ENCODE measurements at places on chromosomes 5 and 9. TPM values are rescaled to one million over a fixed set of nuclear protein-coding genes. Genes with fewer than 3 reads are reported as not detected.
A peak's percentile ranks its signal among the peaks of the same experiment; 100 is the strongest.

The BHMT2 gene
- 12.0 TPM for total RNA-seq

GRCh38 chr5:11302663-11303062 lies 541.6 kb upstream of the DAP start:
- no peak overlapping the region for H3K27ac ChIP-seq
- no peaks in the 10 kb centered on the region for H3K27me3 ChIP-seq
- no peaks in the 10 kb centered on the region for H3K36me3 ChIP-seq
- no peaks in the 10 kb centered on the region for H3K4me1 ChIP-seq
- H3K4me3 ChIP-seq, result no peak overlapping the region
- DNase-seq, result no peak

DNA sequence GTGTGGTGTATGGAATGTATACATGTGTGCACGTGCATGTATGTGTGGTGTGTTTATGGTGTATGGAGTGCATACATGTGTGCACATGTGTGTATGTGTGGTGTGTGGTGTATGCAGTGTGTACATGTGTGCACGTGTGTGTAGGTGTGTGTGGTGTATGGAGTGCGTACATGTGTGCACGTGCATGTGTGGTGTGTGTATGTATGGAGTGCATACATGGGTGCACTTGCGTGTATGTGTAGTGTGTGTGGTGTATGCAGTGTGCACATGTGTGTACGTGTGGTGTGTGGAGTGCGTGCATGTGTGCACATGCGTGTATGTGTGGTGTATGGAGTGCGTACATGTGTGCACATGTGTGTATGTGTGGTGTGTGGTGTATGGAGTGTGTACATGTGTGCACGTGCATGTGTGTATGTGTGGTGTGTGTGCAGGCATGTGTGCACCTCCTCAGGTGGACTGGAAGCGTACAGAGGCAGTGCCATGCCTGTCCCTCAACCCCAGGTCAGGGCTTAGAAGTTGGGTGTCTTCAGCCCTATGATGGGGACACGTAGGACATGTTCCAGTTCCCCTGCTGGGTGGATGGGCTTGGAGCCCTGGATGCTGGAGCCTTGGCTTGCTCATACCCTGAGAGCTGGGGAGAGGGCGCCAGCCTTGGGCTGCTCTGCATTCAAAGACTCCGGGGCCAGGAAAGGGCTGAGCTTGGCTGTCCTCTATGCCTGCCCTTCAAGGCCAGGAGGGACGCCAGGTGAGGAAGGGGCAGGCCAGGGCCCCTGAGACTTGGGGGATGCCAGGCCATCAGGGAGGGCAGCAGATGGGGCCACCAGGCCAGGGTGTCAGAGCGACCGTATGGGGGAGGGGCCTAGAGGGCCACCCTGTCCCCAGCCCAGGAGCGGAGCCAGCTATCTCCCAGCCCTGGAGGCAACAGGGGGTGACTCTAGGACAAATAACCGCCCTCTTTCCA lies 12.2 kb downstream of the MYMK start:
- peak; percentile 38 for DNase-seq
- peaks cover 6% of the 10 kb centered on the region for H3K27me3 ChIP-seq
- H3K4me1 ChIP-seq, result no peaks in the 10 kb centered on the region
- no peak overlapping the region for H3K27ac ChIP-seq

The CSF2 gene
- total RNA-seq, result not detected

- DNase-seq, result no peak
- peaks cover 13% of the 10 kb centered on the region for H3K27me3 ChIP-seq
- H3K27ac ChIP-seq, result no peak overlapping the region
Observed at GRCh38 chr5:144196612-144197011, 25.9 kb downstream of the KCTD16 start.

- DNase-seq, result no peak
- no peak overlapping the region for H3K27ac ChIP-seq
- no peaks in the 10 kb centered on the region for H3K4me1 ChIP-seq
- no peaks in the 10 kb centered on the region for H3K27me3 ChIP-seq
- no peaks in the 10 kb centered on the region for H3K36me3 ChIP-seq
Observed at GRCh38 chr9:125904155-125904851, 157.1 kb downstream of the PBX3 start.

The SAPCD2 gene
- total RNA-seq, result 0.10 TPM

The FRMPD1 gene
- 6.1 TPM for total RNA-seq

- H3K4me1 ChIP-seq, result no peaks in the 10 kb centered on the region
- no peaks in the 10 kb centered on the region for H3K36me3 ChIP-seq
- no peak for DNase-seq
- no peak overlapping the region for H3K4me3 ChIP-seq
- H3K27ac ChIP-seq, result no peak overlapping the region
Observed at GRCh38 chr5:100779669-100780375, 123.3 kb downstream of the ST8SIA4 start.

GRCh38 chr5:160118349-160119141 lies 705 bp downstream of the PWWP2A start:
- no peaks in the 10 kb centered on the region for H3K27me3 ChIP-seq
- peak overlapping the region; percentile 91 for H3K27ac ChIP-seq
- peaks cover 11% of the 10 kb centered on the region for H3K4me1 ChIP-seq
- peak; percentile 74 for DNase-seq
- no peaks in the 10 kb centered on the region for H3K36me3 ChIP-seq
- H3K4me3 ChIP-seq, result peak overlapping the region; percentile 82

DNA sequence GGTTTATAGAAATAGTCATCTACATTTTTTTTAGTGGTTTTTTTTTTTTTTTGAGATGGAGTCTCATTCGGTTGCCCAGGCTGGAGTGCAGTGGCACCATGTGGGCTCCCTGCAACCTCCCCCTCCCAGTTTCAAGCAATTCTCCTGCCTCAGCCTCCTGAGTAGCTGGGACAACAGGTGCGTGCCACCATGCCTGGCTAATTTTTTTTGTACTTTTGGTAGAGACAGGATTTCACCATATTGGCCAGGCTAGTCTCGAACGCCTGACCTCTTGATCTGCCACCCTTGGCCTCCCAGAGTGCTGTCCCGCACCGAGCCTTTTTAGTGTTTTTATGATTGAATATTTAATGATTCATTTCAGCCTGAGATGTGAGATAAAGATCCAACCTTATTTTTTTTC lies 27.3 kb downstream of the ANKRD33B start:
- no peaks in the 10 kb centered on the region for H3K27me3 ChIP-seq
- no peak overlapping the region for H3K4me3 ChIP-seq
- no peak for DNase-seq
- peaks cover 27% of the 10 kb centered on the region for H3K4me1 ChIP-seq
- H3K27ac ChIP-seq, result peak overlapping the region; percentile 50

The AGXT2 gene
- total RNA-seq, result not detected

- no peaks in the 10 kb centered on the region for H3K36me3 ChIP-seq
- no peaks in the 10 kb centered on the region for H3K4me1 ChIP-seq
- no peak overlapping the region for H3K27ac ChIP-seq
- H3K4me3 ChIP-seq, result no peak overlapping the region
Observed at GRCh38 chr5:80041527-80041926, 6.4 kb downstream of the THBS4 start.

The LECT2 gene
- not detected for total RNA-seq

DNA sequence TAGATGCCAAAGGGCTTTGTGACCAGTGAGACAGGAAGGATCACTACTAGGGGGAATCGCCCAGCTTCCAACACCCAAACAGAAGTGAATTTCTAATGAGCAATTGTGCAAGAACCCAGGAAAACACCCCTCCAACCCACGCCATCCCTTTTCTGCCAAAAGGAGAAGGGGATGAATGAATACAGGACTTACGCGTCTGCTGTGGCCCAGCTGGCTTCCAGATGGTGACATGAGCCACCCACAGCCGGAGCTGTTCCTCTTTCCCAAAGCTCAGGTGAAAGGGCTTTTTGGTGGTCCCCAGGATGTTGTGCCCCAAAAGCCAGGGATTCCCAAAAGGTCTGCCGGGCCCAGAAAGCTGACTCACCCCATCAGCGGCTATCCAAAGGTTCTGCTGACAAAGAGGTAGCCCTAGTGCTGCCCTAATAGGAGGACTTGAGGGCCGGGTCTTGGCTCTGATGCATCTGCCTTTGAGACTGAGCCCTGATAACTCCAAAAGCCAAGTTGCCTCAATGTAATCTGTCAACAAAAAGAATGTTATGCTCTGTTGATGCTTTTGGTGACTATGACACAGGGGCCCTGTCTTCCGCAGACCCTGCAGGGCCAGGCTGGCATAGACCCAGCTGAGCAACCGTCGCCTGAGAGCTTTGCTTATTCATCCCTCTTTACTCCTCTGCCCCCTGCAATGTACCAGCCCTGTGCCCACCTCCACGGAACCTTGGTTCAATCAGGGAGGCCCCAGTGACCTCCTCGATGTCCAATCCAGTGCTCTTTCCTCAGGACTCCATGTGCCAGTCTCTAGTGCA lies 14.5 kb downstream of the GSN start:
- no peaks in the 10 kb centered on the region for H3K36me3 ChIP-seq
- peaks cover 85% of the 10 kb centered on the region for H3K4me1 ChIP-seq
- DNase-seq, result peak; percentile 79
- peak overlapping the region; percentile 96 for H3K27ac ChIP-seq

- no peak overlapping the region for H3K4me3 ChIP-seq
- DNase-seq, result no peak
- H3K27me3 ChIP-seq, result no peaks in the 10 kb centered on the region
- H3K27ac ChIP-seq, result no peak overlapping the region
Observed at GRCh38 chr5:92003806-92004205, 620.7 kb upstream of the ARRDC3 start.

DNA sequence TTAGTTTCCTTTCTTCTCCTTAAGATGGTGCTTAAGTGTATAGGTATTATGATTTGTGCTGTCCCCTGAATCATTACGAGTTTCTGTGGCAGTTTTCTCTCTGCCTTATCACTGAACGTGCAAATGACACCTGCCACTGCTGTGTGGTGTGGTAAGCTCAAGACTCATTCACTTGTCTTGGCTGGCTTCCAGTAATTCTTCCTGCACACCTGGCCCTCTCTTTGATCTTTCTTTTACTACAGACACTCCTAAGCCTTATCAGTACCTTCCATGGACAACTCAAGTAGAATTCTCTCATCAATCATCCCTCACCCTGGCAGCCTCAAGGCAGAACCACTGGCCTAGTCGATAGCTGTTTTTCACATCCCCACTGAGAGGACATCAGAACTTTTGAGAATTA lies 82.6 kb upstream of the ADAMTS19 start:
- no peaks in the 10 kb centered on the region for H3K27me3 ChIP-seq
- no peak for DNase-seq
- H3K4me3 ChIP-seq, result no peak overlapping the region
- no peaks in the 10 kb centered on the region for H3K4me1 ChIP-seq

DNA sequence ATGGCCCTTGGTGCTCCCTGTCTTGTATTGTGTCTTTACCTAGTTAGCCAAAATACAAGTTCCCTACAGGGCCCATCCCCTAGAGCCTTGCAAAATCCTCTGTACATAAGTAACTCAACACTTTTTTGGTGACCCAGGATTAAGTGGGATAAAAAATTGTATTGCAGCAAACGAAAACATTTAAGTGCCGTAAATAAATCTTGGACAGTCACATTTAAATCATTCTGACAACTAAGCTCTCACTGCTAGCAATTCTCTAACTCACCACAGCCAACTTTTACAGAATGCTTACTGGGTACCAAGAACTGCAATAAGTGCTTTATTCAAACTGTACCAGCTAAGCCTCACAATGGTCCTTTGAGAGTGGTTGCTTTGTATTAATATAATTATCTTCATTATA lies 56.6 kb downstream of the GNAQ start:
- H3K36me3 ChIP-seq, result no peaks in the 10 kb centered on the region
- H3K27ac ChIP-seq, result no peak overlapping the region
- no peak overlapping the region for H3K4me3 ChIP-seq
- no peaks in the 10 kb centered on the region for H3K27me3 ChIP-seq

GRCh38 chr5:173781432-173781815 lies 106.7 kb upstream of the CPEB4 start:
- H3K36me3 ChIP-seq, result no peaks in the 10 kb centered on the region
- H3K27ac ChIP-seq, result peak overlapping the region; percentile 72
- DNase-seq, result no peak
- no peaks in the 10 kb centered on the region for H3K27me3 ChIP-seq
- H3K4me1 ChIP-seq, result peaks cover 24% of the 10 kb centered on the region

- H3K4me3 ChIP-seq, result peak overlapping the region; percentile 87
- H3K27me3 ChIP-seq, result no peaks in the 10 kb centered on the region
Observed at GRCh38 chr9:95508242-95508967, 8.4 kb downstream of the PTCH1 start.

The FOXD4 gene
- total RNA-seq, result 0.14 TPM

The MYMK gene
- not detected for total RNA-seq

DNA sequence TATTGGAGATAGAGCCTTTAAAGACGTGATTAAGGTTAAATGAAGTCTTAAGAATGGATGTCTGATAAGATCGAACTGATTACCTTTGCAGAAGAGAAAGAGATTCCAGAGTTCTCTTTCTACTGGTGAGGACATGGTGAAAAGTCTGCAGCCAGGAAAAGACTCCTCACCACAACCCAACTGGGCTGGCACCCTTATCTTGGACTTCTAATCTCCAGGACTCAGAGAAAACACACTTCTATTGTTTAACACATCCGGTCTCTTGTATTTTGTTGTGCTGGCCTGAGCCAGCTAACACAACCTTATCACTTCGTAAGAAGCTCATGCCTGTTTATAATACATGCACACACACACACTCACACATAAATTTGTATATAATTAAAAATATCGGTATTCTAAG lies 489.1 kb downstream of the PRDM9 start:
- no peaks in the 10 kb centered on the region for H3K27me3 ChIP-seq
- H3K4me3 ChIP-seq, result no peak overlapping the region
- H3K27ac ChIP-seq, result no peak overlapping the region
- H3K36me3 ChIP-seq, result no peaks in the 10 kb centered on the region
- no peaks in the 10 kb centered on the region for H3K4me1 ChIP-seq

The SLC25A2 gene
- not detected for total RNA-seq

GRCh38 chr5:93249651-93250289 lies 331.2 kb downstream of the NR2F1-AS1 start:
- H3K27me3 ChIP-seq, result no peaks in the 10 kb centered on the region
- no peaks in the 10 kb centered on the region for H3K4me1 ChIP-seq
- no peak for DNase-seq
- no peak overlapping the region for H3K4me3 ChIP-seq

DNA sequence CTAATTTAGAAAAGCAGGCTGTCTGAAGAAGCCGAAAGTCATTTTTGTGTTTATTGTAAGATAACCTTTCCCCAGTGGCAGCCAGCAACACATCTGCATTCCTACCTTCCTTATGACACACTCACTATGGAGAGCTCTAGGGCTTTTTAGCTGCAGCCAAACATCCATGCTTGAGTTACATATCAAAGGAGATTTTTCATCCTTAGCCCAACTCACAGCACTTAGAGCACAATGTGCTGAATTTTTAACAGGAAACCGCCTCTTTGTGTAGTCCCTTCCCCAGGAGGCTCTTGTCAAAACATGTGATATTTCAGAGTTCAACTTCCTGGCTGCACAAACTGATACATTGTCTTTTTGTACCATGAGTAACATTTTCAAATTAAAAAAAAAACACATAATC lies 379.2 kb downstream of the CTNND2 start:
- no peaks in the 10 kb centered on the region for H3K4me1 ChIP-seq
- H3K27ac ChIP-seq, result no peak overlapping the region
- H3K36me3 ChIP-seq, result no peaks in the 10 kb centered on the region
- no peak overlapping the region for H3K4me3 ChIP-seq
